COLO829 (cell line): ENCODE measurements at places on chromosomes 16 and 17.

GRCh38 chr17:77709594-77709993, 248.9 kb upstream of the TNRC6C start:
- DNase-seq, result no peak

DNA sequence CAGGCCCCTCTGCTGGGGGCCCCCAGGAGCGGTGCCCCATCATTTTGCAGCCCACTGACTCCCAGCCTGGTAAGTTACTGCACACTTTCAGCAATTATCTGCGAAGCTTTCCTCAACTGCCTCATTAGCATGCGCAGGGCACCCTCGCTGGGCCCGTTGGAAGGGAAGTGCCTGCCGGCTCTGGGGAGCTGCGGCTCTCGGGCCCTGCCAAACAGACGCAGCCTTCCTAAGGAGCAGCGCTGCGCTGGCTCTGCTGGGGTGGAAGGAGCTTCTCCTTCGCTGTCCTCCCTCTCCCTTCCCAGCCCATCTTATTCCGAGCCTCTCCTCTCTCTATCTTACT, 71.0 kb downstream of the RBBP6 start:
- DNase-seq, result no peak

GRCh38 chr16:87463722-87464690, 28.8 kb downstream of the ZCCHC14 start:
- peak; percentile 35 for DNase-seq

GRCh38 chr17:43341715-43342588, 56.8 kb upstream of the ARL4D start:
- DNase-seq, result peak; percentile 30

DNA sequence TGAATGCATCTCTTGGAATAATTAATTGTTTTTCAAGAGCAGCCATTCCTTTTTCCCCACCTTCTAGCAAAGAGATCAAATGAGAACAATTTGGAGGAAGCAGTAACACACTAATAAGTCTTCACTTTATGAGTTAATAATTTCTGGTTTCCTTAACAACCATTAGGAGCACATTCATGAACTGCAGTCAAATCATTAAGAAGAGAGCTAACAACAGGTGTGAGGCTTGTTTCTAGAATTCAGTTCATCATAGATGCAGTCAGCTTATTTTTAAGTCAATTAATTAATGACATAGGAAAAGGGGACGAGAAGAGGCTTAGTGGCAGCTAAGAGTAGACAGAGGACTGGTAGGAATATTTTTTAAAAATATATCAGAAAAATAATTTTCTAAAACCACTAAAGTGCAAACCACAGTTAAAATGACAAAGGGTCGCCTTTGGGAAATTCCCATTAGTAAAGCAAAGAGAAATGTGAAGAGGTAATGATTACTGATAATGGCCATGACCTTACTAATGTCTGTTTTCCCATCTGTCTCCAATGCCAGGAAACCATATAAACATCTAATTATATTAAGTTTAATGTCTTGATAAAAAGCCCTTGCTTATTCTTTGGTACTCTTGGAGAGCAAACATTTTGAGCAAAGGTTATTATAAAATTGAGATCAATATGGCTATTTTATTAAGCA, 184.2 kb downstream of the KCNJ2 start:
- no peak for DNase-seq

- DNase-seq, result no peak
Measured at GRCh38 chr16:23962001-23962400, 126.2 kb downstream of the PRKCB start.

DNA sequence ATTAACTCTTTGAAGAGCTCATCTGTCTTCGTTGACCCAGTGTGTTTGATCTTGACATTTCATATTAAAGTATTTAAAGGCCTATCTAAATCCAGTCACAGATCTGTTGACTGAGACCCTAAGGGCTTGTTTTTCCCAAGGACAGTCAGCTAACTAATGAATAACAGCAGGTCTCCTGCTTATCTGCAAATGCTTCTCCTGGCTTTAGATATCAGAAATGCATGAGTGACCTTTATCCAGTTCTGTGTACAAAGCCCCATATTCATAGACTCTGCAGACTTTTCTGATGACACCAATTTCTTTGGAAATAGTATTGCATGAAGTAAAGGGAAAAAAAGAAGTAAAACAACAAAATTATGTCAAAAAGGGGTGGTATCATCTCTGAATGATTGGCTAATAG, 70.3 kb downstream of the YPEL2 start:
- DNase-seq, result peak; percentile 69

- no peak for DNase-seq
Measured at GRCh38 chr17:73620414-73620813, 23.8 kb downstream of the SDK2 start.

DNA sequence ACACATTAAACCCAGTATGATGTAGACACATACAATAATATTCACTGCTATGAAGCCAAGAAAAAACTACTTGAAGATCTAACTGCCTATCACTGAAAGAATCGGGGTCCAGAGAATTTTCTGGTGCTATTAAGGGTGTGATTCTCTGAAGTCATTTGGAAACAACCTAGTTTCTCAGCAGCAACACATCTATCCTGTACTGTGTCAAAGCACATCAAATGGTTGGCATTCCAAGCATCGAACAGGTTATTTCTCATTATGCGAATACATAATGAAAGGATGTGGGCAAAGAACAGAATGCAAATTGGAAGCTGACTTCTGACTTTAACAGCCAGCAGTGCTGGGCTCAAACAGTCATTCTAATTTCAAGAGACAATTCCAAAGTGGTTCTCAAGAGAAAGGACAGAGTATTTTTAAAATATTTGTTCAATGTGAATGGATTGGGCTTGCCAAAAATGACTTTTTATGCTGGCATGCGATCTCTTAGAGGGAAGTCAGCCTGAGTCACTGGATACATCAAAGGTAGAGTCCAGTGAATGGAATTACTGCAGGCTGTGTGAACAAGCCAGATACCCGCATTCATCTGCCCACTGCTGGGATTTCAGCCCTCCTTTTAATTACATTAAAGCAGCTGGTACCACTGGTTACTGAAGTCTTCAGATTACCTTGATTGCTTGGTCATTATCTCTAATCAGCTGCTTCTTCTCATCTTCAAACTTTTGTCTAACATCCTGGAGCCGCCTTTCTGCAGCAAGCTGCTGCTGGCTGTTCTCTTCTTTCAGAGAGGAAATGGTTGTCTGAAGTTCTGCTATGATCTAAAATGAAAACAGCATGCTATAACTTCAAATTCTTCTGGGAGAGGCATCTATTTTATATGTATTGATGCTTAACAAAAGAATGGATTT, 181.2 kb upstream of the AXIN2 start:
- DNase-seq, result peak; percentile 78

DNA sequence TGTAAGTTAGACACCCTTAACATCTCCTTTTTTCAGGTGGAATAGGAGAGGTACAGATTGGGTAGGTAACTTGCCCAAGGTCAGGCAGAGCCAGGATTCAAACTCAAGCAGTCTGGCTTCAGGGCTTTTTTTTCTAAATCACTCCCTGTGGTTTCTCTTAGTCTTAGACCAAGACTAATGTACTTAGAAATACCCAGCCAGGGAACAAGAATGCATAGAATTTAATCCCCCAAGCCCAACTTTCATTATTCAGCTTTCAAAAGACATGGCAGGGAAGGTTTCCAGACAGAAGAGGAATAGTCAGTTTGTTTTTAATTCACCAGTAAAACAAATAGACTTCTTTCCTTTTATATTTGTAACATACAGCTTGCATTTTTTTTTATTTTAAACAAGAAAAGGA, 305.2 kb upstream of the RBFOX1 start:
- DNase-seq, result no peak
